ENCODE measurements at places on chromosomes 13 and 19. TPM values are rescaled to one million over a fixed set of nuclear protein-coding genes. Genes with fewer than 3 reads are reported as not detected.

Gene TEX29
- 0.17 TPM for total RNA-seq

Gene KLK4
- total RNA-seq: not detected

Gene MAMSTR
- total RNA-seq: 0.60 TPM

Gene TTC9B
- total RNA-seq: not detected

Gene GZMM
- total RNA-seq: not detected

Gene CHST8
- not detected for total RNA-seq

Gene GAPDHS
- not detected for total RNA-seq

Gene ZNF571
- total RNA-seq: 5.3 TPM

Gene ZNF729
- total RNA-seq: not detected

Gene BCAM
- 6.6 TPM for total RNA-seq

Gene GNG7
- total RNA-seq: 0.17 TPM

Gene ARHGEF7
- total RNA-seq: 24.1 TPM

Gene RYR1
- total RNA-seq: under 0.01 TPM

Gene TMC4
- 0.43 TPM for total RNA-seq

Gene CCNA1
- 1.2 TPM for total RNA-seq

Gene SBNO2
- total RNA-seq: 32.2 TPM

Gene RDH8
- not detected for total RNA-seq

Gene ERCC1
- total RNA-seq: 45.9 TPM

Gene NRTN
- under 0.01 TPM for total RNA-seq

Gene MLLT1
- total RNA-seq: 3.5 TPM

Gene LILRA1
- total RNA-seq: not detected

Gene POP4
- 102 TPM for total RNA-seq

Gene ICAM5
- 0.69 TPM for total RNA-seq

Gene LPAR6
- total RNA-seq: 7.9 TPM

Gene MLNR
- not detected for total RNA-seq

Gene CERS4
- 1.4 TPM for total RNA-seq

Gene SIGLECL1
- total RNA-seq: not detected

Gene ANGPTL4
- total RNA-seq: 3.0 TPM

Gene GJB2
- total RNA-seq: 1.3 TPM

Gene LRRC63
- total RNA-seq: under 0.01 TPM

Gene DZIP1
- total RNA-seq: 26.4 TPM

Gene FFAR1
- not detected for total RNA-seq

Gene NCR1
- not detected for total RNA-seq

Gene NLRP9
- not detected for total RNA-seq

Gene SLC10A2
- total RNA-seq: not detected

Gene FBN3
- not detected for total RNA-seq

Gene CD22
- total RNA-seq: not detected

Gene CPB2
- not detected for total RNA-seq

Gene CARM1
- 22.7 TPM for total RNA-seq

Gene ZNF709
- 3.2 TPM for total RNA-seq

Gene EFNB2
- 0.09 TPM for total RNA-seq

Gene RFX2
- 4.8 TPM for total RNA-seq

Gene KANK2
- 350 TPM for total RNA-seq

Gene TMIGD2
- total RNA-seq: not detected

Gene PRRG2
- 0.32 TPM for total RNA-seq

Gene NKPD1
- total RNA-seq: 0.52 TPM

Gene RLN3
- total RNA-seq: not detected

Gene PRDX2
- total RNA-seq: 210 TPM

Gene IQCN
- total RNA-seq: 0.63 TPM

Gene NLRP12
- total RNA-seq: not detected
